ENCODE measurements at places on chromosomes 1 and 21.

DNA sequence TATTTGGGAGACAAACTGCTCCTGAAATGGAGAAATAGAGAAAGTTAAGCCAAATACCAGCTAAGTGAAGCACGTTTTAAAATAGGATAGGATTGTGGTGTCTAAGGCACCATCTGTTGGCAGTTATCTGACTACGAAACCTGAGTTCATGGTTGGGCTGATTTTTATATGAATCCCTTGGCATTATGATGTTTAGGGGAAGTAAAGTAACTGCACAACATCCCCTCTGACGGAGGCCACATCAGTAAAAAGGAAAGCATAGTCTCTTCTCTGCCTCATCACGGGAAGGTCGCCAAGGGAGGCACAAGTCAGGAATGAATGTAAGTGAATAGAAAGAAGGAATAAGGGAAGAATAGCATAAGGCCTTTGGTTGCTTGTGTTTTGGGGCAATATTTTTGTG is 128.0 kb downstream of the PRRX1 start:
- DNase-seq, result no peak

DNA sequence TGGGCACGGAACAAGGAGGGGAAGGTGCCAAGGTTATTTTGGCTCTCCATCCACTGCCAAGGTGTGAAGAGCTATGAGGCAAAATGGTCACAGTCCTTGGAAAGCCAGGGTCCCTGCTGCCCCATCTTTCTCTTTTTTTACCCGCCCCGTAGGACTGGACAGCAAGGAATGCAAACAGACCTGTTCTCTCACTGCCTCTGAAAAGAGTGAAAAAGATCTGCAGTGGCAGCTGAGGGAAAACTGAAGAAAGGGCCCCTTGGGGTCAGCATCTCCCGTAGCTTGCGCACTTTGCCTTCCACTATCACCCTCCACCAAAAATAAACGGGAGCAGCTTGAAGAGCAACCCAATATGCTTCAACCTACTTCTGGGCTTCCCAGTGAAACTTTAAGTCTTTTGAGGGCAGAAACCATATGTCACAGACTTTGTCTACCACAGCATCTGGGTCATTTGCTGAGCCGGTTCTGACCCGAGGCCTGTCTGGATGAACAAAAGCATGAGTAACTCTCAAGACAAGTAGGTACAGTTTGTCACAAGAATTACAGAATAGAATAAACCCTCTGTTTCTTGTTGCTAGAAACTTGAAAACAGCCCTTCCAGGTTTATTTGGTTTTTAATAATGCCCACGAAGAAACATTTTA is 9.4 kb upstream of the KIF14 start:
- no peak for DNase-seq

DNA sequence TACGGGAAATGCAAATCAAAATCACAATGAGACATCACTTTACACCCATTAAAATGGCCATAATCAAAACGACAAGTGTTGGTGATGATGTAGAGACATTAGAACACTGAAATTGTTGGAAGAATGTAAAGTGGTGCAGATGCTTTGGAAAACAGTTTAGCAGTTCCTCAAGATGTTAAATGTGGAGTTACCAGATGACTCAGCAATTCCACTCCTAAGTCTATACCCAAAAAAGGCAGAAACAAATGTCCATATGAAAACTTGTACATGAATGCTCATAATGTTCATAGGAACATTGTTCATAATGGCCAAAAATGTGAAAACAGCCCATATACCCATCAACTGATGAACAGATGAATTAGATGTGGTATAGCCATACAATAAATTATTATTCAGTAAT is 267.4 kb downstream of the KCNH1 start:
- DNase-seq, result no peak

DNA sequence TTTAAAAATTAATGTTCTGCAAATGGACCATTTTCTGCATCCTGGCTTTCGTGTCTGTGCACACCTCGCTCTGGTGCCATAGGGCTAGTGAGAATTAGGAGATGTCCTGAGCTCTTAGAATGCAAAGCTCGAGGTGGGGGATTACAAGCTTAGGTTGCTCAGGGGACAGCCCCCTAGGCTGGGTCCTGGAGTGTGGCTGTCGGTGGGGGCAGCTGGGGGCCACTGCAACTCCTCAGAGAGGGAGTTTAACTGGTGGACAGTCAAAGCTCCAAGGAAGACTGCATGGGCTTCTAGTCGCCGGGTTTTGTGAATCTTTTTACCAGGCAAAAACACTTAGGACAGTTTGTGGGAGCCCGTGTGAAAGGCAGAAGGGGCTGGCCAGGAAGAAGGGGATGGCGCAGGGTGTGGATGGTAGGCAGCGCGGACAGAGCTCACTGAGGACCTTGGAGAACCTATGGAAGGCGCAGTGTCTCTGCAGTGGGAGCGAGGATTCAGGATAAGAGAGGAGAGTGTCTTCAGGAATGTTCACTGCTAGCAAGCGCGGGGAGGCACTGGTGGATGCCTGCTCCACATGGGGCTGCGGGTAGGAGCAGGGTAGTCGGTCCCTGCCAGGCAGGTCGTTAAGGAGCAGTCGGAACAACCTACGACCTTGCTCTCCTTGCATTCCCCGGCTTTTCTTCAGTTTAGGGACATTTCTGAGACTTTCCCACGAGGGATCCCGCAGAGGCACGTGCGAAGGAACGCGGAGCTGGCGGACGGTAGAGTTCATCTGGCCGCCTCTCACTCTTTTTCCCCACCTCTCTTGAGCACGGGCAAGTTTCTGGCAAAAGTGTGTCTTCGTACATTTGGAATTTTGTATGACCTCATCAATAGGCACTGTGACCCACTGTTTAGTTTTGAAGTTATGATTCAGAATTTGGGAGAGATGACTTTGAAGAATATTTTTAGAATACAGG is 12.9 kb upstream of the KCNE1 start:
- no peak for DNase-seq

- DNase-seq, result no peak
Measured at GRCh38 chr1:91685994-91686393, 185.3 kb downstream of the CDC7 start.

- DNase-seq, result no peak
Measured at GRCh38 chr1:160363951-160364735, 2.7 kb upstream of the NHLH1 start.

DNA sequence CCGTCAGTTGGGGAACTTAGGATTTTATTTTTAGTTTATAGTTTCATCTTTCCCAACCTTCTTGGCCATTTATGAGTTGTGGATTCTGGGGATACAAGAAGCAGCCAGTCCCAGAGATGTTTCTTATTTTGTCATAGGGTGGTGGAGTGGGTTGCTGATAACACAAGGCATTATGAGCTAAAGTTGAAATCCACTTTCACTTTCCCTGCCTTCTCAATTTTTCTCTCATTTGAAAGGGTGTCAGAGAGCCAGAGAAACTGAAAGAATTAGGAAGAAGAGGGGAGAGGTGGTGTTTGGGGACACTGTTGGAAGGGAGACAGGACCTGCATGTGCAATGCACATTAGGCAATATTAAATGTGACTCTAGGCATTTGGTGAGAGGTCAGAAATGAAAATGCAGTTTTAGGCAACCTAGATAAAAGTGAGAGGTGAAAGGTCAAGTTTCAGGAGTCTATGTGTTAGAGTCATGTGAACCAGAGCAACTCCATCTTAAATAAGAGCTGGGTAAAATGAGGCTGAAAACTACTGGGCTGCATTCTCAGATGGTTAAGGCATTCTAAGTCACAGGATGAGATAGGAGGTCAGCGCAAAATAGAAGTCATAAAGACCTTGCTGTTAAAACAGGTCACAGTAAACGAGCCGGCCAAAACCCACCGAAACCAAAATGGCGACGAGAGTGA is 71.1 kb upstream of the F3 start:
- DNase-seq, result no peak

DNA sequence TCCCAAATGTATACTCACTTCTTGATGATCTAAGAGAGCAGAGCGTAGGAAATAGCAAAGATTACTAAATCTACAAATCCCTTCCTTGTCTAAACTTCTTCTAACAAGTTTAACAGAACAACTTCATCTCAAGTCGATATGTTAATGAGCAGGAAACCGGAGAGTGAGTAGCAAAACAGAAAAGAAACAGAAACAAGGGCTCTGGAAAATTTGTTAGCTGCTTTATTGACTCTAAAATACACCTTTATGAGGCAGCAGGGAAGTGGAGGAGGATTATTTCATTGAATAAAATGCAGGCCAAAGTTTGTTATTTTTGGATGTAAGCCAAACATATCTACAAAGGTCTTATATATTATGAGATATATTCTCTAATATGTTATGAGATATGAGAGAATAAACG is 192.4 kb downstream of the LRRIQ3 start:
- DNase-seq, result no peak

- no peak for DNase-seq
Measured at GRCh38 chr1:32321712-32322291, 14.2 kb downstream of the MARCKSL1 start.

DNA sequence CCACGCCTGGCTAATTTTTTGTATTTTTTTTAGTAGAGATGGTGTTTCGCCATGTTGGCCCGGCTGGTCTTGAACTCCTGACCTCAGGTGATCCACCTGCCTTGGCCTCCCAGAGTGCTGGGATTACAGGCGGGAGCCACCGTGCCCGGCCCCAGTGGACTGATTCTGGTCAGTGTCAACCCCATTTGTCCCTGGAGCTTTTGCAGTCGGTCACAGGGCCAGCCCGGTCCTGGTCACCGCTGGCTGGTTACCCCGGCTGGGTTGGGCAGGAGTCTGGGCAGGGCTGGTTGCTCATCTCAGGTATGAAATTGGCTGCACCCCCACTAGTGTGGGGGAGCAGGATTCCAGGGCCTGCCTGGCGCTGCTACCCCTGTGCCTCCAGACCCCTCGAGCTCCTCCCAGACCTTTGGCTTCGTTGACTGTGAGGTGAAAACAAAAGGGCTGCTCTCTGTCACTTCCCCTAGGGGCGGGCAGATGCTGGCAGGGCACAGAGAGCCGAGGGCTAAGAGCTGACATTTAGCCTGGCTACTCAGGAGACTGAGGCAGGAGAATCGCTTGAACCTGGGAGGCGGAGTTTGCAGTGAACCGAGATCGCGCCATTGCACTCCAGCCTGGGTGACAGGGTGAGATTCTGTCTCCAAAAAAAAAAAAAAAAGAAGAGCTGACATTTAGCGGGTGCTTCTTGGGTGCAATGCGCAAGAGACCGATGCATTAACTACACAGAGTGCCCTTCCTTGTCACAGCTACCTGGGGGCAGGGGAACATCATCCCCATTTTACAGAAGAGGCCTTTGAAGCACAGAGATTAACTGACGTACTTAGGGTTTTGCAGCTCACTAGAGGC is 10.6 kb downstream of the TNFRSF1B start:
- DNase-seq, result no peak

DNA sequence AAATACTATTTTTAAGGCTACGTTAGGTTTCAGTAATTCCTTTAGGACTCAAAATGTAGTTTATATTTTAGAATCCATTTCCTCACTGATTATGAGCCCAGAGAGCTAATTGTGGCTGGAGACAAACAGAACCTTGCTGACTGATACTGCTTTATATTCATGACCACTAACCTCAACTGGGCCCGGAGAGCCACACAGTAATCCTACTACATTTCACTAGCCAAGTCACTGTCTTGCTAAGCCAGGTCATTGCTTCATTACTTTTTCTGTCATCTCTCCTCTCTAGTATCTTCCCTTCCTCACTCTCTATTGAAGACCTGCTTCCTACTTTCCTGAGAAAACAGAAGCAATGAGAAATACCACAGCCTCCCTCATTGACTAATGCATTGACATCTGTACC is 24.7 kb downstream of the IL23R start:
- no peak for DNase-seq

- peak; percentile 73 for DNase-seq
Measured at GRCh38 chr1:117754061-117754969, 148.5 kb downstream of the TENT5C start.

GRCh38 chr1:242651817-242652216 is 127.3 kb upstream of the PLD5 start:
- no peak for DNase-seq

GRCh38 chr1:232339073-232339472 is 290.9 kb downstream of the SIPA1L2 start:
- no peak for DNase-seq

- no peak for DNase-seq
Measured at GRCh38 chr1:234427950-234428646, 50.9 kb downstream of the TARBP1 start.

DNA sequence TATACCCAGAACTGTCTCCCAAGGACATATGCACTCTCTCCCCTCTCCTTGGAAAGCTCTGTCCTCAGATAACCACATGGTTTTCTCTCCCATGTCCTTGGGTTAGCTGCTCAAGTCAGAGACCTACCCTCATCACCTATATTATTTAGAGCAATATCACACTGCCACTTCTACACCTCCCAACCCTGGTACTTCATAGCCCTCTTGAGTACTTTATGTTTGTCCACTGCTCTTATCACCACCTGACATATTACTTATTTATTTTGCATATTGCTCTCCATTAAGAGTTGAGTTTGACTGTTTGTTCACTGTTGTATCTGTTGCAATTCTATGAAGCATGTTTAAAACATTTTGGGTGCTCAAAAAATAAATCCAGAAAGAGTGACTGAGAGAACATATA is 126.3 kb upstream of the ATP1B1 start:
- no peak for DNase-seq

GRCh38 chr1:241215683-241216082 is 141.3 kb downstream of the RGS7 start:
- DNase-seq, result no peak

- no peak for DNase-seq
Measured at GRCh38 chr1:184567637-184568036, 180.8 kb downstream of the C1orf21 start.

DNA sequence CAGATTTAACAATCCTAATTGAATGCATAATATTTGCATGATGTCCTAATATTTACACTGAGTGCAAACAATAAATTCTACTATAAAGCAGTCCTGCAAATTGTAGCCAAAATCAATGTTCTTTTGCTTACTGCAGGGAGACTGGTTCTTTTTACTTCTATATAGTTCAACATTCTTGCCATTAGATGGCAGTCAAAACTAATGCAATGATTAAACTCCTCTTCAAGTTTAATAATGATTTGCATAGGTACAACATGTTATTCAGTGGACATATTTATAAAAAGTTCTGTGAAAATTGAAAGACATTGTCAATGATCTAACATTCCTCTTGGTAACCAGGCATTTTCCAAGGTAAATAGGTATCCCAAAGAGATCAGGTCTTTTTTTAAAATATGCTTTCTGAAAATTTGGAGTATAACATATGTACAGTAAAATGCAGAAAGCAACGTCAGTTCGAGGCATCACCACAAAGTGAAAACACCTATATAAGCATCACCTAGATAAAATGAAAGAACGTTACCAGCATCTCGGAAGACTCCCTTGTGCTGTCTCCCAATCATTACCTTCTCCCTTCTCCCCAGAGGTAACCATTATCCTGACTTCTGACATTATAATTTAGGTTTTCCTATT is 9.8 kb upstream of the FNBP1L start:
- peak; percentile 36 for DNase-seq

- no peak for DNase-seq
Measured at GRCh38 chr1:5953386-5953785, 38.8 kb downstream of the NPHP4 start.

DNA sequence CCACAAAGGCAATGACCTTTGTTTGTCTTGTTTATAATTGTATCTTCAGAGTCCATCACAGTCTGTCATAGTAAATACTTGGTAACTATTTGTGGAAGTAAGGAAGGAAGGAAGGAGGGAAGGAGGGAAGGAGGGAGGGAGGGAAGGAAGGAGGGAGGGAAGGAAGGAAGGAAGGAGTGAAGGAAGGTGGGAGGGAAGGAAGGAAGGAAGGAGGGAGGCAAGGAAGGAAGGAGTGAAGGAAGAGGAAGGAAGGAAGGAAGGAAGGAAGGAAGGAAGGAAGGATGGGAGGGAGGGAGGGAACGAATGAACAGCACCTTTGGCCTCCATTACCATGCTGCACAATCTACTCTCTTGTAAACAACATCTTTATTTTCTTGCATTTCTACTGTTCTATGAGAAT is 559.5 kb upstream of the PKN2 start:
- no peak for DNase-seq

- no peak for DNase-seq
Measured at GRCh38 chr1:110498270-110498669, 20.7 kb downstream of the KCNA10 start.
